KG1 (cell line): ENCODE measurements at places on chromosomes 11 and 22.

- no peak for DNase-seq
Measured at GRCh38 chr22:35175392-35175791, 81.9 kb upstream of the HMGXB4 start.

GRCh38 chr11:133726542-133726941, 118.8 kb downstream of the SPATA19 start:
- no peak for DNase-seq

DNA sequence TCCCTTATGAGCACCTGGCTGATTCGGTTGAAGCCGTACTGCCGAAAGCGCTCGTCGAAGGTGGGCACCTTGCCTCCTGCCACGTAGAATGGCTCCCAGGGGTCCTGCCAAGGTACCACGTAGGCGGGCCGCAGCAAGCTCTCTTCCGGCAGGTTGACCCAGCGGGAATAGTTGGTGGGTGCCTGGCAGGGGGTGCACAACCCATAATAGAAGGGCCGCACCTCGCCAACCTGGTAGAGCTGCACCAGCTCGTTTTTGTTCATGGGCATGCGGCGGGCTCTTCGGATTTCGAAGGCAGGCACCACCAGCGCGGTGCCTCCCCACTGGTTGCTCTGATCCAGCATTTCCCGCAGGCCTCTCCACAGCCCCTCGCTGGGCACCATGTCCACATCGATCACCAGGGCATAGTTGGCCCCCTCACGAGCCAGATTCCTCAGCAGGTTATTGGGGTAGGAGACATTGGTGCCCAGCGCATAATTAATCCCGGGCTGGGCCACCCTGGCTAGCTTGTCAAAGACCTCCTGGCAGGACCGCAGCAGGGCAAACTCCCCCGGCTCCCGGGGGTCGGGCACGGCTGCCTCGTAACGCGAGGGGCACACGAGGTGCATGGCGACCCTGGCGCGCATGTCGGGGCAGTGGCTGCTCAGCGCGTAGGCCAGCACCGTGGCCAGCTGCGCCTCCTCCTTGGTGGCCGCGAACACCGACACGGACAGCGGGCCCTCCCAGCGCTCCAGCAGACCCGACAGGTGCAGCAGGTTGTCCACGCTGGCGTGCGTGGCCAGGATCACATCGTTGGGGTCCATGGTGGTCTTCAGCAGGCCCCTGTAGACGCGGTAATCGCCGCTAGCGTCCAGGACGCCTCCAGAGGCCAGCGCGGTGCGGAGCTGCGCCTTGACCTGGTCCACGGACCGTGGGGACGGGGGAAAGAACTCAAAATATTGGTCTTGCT, 679 bp downstream of the B4GAT1 start:
- no peak for DNase-seq

GRCh38 chr11:27410272-27410671, 47.3 kb upstream of the CCDC34 start:
- DNase-seq, result no peak

DNA sequence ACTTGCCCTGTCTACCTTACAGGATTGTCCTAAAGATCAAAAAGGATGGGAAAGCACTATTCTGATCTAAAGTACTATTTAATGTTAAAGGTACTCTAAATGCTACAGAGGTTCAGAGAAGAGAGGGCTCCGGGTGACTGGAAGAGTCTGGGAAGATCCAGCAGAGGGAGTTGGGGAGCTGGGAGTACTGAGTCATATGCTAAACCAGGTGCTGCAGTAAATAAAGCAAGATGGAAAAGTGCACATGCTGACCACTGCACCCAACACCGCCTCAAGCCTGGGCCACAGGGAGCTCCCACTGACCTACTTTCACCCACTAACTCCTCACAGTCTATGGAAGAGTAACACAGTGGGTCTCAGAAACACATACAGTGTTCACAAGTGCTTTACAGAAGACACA, 49.3 kb downstream of the WT1 start:
- DNase-seq, result no peak
